Activated CD4-positive, alpha-beta T cell treated with anti-CD3 and anti-CD28 coated beads, Interleukin-2, amount 10 ng/mL, durations not matched to agents 24 days and 14 days (primary cell): ENCODE measurements at places on chromosomes 6 and 20.

GRCh38 chr6:135319819-135320218, 138.7 kb downstream of the MYB start:
- no peak for DNase-seq

DNA sequence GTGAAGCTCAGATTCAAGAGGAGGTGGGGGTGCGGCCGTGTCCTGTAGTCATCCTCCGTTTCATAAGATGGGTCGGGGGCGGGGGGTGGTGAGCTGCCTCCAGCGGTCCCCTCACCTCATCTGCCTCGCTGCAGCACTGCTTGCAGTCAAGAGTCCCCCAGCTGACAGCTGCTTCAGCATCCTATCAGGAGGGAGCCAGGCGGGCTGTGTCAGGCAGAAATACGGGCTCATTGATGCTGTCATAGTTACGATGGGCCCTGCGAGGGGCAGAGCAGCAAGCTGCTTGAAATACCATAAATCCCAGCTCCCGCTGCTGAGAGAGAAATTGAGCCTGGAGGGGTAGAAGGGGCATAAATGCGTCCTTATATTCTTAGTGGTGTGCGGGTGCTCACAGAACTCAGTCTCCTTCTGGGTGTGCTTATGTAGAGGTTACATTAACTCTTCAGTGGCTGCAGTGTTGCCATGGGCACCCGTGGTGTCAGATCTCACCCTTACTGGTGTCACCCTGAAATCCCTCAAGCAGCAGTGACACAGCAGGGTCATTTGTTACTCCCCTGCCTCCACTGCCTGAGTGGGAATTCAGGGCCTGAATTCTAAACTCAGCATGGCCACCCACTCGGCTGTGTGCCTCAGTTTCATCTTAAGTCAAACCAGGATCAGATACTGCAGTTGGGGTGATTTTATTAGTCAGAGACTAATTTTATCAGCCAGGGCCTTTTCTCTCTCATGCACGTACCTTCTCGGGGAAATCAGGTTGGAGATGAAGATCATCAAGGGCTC, 21.8 kb downstream of the CCDC167 start:
- no peak for DNase-seq

GRCh38 chr6:113921299-113921904, 49.5 kb downstream of the HDAC2 start:
- DNase-seq, result no peak

DNA sequence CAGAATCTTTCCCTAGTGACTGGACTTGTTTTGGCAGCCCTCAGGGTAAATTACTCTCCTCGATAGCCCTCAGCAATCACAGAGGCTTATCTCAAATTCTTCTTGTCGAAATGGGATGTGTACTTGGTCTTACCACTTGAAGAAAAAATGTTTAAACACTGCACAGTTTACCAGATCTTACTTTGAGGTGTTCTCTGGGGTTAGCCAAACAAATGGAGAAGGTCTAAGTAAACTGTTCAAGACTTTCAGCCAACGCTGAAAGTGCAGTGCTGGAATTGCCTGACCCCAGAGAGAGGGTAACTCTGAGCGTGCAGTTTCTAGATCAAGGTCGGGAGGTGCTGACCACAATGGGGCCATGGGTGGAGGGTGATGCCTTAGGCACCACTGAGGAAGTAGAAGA, 39.2 kb downstream of the MYLIP start:
- DNase-seq, result no peak

DNA sequence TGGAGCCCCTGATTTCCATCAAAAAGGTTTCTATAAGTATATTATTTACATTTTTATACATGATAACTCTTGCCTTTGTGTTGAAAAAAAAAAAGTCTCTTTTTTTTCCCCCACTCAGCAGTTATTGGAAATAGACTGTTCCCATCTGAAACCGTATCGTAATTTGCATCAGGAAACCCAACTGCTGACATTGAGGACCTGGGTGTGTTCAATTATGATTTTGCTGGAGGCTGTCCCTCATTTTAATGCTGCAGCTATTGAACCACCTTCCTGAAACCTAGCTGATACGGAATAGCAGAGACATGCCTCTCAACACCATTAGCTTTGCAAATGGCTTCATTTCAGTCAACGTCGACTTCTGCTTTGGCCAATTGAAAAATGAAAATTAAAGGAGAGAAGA, 98.9 kb downstream of the ZNF217 start:
- DNase-seq, result no peak

- no peak for DNase-seq
These were observed 33.5 kb downstream of the PLG start for GRCh38 chr6:160735523-160735922.

DNA sequence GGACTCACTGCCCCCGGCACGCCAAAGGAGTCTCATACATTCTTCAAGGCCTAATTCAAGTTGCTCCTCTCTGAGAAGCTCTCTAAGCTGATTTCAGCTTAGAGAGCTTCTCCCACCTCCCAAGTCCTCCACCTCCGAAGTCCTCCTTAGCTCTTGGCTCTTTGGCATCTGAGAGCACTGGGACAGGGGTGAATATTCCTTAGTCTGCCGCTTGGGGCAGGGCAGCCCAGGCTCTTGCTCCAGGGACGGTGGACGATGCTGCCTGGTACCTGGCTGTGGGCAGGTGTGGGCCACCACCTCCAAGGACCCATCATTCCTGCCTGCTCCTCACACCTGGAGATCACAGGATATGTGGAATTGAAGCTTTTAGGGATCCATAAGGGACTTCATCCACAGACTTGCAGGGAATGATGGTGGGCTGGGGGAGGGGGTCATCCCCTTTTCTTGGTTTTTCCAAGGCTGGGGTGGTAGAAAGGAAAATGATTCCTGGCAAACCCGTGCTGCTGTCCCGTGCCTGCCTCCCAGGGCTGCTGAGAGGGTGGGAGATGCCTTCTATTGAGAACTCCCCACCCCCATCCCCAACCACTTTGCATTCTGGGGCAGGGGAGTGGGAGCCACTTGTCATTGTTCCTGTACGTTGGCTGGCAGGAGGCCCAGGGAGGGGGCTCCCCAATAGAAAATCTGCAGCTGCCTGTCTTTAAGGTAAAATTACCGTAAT, 57.4 kb downstream of the ARHGAP40 start:
- peak; percentile 71 for DNase-seq

DNA sequence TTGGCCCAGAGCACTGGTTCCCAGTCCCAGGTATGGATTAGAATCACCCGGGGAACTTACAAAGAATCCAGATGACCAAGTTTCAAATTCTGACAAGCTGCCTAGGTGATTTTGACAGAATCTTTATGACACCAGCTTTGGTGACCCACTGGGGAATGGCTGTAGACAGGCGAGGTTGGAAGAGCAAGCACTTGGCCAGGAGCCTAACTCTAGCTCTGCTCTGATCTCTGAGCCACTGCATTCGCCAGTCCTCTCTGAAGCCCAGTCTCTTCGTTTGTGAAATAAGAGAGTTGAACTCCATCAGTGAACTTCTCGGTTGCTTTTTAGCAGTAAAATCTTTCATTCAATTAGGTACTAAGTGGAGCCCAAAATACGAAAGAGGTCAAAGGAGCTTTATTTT, 161.2 kb downstream of the VEGFA start:
- no peak for DNase-seq

DNA sequence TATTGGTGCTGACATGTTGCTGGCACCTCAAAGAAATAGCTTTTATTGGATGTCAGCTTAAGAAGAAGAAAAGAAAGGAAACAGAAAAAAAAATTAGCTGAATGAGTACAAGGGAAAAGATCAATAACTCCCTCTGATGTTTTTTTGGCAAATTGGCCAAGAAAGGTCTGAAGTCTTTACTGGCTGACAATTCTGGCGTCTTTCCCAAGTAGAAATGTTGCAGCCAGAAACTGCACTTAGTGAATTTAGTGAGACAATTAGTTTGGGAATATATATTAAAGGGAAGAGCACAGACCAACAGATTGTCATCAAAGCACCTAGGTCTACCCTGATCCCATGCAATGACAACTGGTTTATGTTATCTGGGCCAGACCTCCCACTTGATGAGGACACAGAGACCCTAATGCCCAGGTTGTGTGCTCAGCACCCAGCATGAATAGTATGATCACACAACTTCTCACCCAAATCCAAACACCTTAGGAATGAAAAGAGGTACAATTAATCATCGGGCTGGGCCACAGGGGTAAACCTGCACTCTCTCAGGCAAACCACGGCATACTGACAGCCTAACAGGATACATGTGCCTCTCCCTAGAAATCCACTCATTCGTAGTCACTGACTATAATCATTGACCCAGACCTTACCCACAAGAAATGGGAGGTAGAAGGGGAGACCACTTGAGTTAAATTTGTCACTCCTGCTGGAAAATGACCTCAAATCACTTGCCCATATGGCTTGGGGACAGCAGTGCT, 612.3 kb upstream of the ARID1B start:
- DNase-seq, result no peak

- DNase-seq, result no peak
These were observed 260.3 kb upstream of the FAM83B start for GRCh38 chr6:54586251-54586650.

DNA sequence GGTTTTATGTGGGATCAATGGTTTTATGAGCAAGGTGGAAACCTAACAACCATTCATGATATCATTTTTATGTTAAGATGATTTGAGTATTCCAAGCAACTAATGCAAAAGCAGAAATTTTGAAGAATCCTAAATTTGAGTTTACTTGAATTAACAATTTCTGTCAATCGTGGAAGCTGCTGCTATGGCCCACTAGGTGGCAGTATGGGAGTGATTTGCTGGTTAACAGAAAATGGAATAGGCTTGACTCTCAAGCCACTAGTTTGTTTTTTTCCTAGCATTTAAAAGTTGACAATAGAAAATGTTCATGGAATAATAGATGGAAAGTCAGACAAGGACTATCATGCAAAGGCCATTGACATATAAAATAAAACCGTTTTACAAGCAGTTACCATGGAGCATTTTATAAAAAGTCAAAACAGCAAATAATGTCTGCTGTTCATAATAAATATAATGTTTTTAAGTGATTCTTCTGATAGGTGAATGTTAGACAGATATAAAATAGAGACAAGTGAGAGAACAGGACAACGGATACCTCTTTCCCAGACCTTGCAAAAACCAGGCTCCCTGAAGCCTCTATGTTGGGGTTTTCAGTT, 43.0 kb upstream of the TMEM200A start:
- DNase-seq, result peak; percentile 85

GRCh38 chr6:151317995-151318365, 73.4 kb downstream of the ZBTB2 start:
- DNase-seq, result no peak

DNA sequence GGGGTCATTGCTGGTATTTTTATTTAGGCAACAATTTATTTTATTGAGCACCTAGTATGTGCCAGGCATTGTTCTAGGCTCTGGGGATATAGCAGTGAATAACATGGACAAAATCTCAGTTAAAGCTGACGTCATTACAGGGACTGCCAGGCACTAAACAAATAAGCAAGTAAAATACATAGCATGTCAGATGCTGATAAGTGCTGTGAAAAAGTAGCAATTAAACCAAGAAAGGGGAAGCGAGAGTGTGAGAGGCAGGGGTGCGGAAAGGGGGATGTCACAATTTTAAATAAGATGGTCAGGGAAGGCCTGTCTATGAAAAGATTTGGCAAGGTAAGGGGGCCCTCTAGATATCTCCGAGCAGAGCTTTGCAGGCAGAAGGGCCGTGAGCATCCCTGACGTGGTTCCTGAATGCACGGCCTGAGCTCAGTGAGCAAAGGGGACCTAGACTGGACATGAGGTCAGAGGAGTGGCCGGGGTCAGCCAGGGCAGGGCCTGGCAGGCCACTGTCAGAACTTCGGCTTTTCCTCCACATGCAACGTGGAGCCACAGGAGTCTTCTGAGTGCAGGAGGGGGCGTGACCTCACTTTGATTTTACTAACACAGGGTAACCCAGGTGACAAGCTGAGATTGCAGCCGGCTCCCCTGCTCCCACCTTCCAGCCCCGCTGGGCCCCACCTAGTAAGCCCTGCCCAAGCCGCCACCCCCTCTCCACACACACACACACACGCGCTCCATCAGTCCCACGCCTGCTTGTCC, 24.2 kb upstream of the SIRPA start:
- DNase-seq, result no peak

- no peak for DNase-seq
These were observed 914.1 kb upstream of the GJE1 start for GRCh38 chr6:141218583-141218982.

- no peak for DNase-seq
These were observed 6.1 kb downstream of the DACT2 start for GRCh38 chr6:168313431-168314011.

DNA sequence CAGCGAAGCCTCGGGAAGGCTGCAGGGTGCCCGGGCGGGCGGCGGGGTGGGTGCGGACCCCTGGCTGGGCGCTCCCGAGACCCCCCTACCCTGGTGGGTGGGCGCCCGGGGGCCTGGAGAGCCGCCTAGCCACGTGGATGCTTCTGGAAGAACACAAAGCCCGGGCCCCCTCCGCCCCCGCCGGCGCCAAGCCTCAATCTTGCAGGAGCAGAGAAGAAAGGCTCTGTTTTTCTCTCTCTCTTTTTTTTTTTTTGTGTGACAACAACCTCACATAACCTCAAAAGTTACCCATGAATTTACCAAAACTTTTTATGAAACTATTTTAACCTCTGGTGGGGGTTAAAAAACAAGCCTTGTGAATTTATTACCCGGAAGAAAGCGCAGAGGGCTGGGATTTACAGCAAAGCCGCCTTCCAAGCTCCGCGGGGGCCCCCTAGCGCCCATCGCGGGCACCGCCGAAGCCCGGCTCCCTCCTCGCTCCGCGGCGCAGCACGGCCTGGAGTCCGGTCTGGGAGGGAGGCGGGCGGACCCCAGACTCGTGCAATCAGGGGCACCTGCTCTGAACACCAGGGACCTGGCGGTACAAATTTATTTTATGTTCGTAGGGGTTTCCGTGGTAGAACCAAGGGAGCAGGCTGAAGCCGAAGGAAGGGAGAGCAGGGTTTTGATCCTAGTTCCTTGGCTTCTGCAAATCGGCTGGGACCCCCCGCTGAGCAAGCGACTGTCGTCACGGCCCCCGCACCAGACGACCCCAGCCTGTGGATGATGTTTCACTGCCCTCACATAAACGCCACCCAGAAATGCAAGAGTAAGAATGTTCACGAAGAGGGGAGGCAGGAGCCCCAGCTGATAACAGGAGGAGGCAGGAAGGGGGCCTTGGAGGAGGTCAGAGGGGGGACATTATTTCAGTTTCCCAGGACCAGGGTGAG, 58.9 kb downstream of the ZNF831 start:
- peak; percentile 95 for DNase-seq

- DNase-seq, result peak; percentile 90
These were observed 110.5 kb downstream of the IRF4 start for GRCh38 chr6:501891-502601.

DNA sequence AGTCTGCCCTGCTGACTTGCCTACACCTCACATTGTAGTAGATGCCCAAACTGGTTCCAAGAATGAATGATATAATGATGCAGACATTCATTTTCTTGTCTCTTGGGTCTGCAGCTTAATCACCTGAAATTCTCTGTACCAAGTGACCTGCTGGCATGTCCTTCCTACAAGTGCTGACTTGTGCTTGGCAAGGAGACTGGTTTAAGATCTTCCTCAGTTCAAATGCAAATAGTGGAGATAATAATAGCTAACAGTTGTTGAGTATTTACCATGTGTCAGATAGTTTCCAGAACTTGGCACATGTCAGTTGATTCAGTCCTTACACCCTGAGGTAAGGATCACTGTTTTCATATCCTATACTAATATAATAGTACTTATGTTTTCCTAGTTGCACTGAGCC, 223.4 kb downstream of the SLC24A3 start:
- DNase-seq, result no peak
